PC-9 (cell line): ENCODE measurements at places on chromosomes 6 and 20. TPM values are rescaled to one million over a fixed set of nuclear protein-coding genes. Genes with fewer than 3 reads are reported as not detected.

The ANGPT4 gene
- total RNA-seq: not detected in 2 replicates

The NHLRC1 gene
- total RNA-seq: 0.90 and 1.0 TPM in 2 replicates

The HUS1B gene
- total RNA-seq: 0.94 and 1.2 TPM in 2 replicates

The ESR1 gene
- total RNA-seq: 1.5 TPM in 2 replicates
